ENCODE measurements at places on chromosomes 2 and 18. TPM values are rescaled to one million over a fixed set of nuclear protein-coding genes. Genes with fewer than 3 reads are reported as not detected.

The B3GNT7 gene
- 2.0 TPM for total RNA-seq

The SANBR gene
- total RNA-seq: 13.2 TPM

The PTPN18 gene
- 31.0 TPM for total RNA-seq

The DBI gene
- total RNA-seq: 396 TPM

The SLC30A3 gene
- total RNA-seq: 3.8 TPM

The DUSP11 gene
- 42.2 TPM for total RNA-seq

Data from A549 treated with CORT108297 at 1 μM for 4 hours (cell line).